ENCODE measurements at places on chromosomes 6 and 20. TPM values are rescaled to one million over a fixed set of nuclear protein-coding genes. Genes with fewer than 3 reads are reported as not detected.
A peak's percentile ranks its signal among the peaks of the same experiment; 100 is the strongest.

DNA sequence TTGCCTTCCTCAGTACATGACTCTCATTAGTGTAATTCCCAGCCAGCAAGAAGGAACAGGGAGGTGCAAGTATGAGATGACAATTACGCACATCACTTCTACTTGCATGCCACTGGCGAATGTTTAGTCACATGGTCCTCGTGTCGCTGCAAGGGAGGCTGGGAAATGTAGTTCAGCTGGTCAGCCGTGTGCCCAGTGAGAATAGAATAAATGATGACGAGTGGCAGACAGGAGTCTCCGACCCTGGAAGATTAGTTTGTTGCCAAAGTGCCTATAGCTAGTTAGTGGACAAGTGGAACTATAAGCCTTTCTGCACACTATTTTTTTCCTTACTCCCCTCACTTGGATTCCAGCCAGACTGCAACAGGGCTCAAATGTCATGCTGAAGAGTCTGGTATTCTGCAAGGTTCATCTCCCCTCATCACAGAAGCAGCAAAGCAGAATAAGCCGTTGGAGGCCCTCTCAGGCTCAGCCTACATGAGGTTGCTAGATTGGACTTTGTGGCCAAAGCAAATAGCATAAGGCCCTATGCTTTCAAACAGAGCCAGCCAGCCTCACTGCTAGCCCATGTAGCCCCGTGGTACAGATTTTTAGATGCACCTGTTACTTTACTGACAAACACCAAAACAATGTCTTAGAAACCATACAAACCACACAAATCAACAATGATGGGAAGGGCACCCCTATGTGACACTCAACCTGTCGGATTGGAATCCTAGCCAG lies 9.7 kb downstream of the LINC00237 start:
- DNase-seq: no peak

DNA sequence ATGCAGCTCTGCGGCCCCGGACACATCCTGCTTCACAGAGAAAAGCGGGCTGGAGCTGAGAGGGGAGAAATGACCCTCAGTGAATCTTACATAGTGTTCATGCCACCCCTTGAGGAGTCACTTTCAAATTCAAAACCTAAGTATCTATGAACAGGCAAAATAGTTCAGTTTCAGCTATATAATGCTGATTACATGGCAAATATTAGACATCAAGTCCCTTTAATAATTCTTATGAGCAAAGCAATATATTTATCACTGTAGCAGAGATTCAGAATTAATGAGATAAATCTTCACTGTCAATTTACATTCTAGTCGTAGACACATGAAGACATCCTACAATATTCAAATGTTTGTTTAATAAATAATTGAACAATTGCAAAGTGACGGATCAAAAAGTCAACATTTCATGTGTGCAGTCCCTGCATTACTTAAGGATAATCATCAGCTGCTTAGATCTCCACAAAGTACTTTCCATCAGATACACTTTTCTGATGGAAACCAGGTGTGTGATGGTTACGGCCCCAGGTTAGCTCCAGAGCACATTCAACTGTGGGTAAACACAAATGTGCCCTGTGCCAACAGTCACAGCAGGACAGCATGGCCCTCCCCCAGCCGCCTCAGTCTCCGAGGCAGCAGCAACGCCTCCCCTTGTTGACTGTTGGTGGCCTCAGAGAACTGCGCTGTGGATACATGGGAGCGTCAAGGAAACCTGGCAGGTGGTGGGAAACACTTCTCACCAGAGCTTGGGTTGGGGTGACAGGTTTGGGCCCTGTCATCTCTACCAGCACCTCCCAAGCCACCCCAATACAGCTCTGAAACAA lies 787 bp upstream of the PRR18 start:
- no peak for DNase-seq

DNA sequence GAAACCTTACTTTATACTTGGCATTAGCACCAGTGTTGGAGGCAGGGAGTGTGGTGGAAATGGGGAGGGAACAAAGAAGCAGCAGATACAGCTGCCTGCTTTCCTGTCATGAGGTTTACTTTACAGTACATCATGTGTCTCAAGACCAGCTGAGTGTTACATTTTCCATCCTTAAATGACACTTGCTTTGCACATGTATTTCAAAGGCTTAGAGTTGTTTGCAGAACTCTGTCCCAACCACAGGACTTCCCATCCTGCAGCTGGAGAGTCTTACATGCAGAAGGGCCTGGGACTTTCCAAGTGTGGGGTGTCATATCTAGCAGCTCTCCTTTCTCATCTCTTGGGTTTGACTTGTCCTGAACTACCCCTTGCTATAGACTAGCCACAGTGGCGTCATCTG lies 395.9 kb downstream of the DHX35 start:
- no peak for DNase-seq

Gene KIF13A
- total RNA-seq: 84.2 TPM

- DNase-seq: no peak
Measured at GRCh38 chr6:165704045-165704748, 41.2 kb upstream of the PDE10A start.

Gene RAD21L1
- total RNA-seq: not detected

GRCh38 chr20:23164176-23164601 lies 78.1 kb upstream of the CD93 start:
- no peak for DNase-seq

Gene C6orf52
- 1.1 TPM for total RNA-seq

DNA sequence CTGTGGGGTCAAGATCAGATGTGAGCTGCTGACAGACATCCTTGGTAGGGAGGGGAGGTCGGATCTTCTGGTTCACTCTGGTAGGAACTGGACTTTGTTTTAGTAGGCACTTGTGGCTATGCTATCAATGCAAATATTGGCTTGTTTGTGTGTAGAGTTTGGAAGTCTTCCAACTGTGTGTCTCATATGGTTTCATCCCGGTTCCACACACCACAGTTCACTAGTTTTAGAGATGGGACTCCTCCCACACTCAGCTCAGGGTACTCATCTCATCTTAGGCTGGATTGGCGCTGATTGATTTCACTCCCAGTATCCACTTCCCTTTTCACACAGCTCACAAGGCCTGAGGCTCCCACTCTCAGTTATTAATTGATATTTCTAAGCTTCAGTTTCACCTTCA lies 161.3 kb downstream of the THBS2 start:
- no peak for DNase-seq

DNA sequence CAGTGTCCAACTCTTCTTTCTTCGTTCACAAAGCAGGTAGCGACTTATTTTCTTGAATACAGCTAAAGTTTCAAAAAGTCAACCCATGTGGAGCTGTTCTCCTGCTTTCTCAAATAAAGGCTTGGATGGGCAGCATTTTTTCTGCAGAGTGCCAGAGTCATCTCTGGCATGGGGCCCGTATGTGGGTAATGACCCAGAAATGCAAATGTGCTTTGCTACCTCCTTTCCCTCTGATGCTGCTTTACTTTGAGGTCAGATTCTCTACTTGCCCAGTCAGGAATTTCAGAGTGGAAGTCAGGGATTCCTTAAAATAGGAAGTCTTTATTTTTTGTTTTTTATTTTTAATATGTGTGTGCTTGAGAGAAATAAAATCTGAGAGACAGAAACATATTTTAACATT lies 4.9 kb downstream of the NKAIN2 start:
- DNase-seq: peak; percentile 50

DNA sequence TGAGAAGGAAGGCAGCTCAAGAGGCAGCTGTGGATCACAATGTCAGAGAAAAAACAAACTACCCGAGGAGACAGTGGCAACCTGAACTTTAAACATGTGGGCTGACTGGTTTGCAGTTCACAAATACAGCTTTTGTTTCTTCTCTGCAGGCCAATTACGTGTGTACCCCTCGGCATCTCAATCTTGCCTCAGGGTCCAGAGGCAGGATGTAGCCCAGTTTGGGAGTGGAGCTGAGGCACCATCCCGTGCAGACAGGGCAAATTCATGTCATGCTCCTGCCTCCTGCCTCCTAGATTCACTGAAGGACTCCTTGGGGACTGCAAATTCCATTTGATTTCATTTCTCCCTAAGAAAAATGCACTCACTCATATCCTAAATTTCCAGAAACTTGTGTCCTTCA lies 94.2 kb upstream of the KCNK16 start:
- DNase-seq: peak; percentile 92

- DNase-seq: no peak
Measured at GRCh38 chr6:105886066-105886813, 199.9 kb upstream of the PRDM1 start.

Gene THBD
- total RNA-seq: 2.0 TPM

DNA sequence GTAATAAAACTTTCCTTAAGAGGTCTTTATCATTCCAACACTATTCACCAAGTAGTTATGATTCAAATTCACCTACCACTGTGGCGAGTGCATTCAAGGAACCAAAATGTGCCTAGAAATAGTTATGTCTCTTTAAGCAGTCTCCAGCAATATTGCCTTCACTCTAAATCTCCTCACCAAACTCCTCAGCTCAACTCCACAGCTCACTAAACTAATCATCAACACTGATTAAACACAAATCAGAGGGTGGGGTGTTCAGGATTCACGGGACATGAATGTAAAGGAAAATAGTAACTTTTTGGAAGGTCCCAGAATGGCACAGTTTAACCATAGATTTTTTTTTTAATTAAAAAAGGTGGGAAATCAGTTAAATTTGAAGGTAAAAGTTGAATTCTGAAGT lies 70.5 kb upstream of the THEMIS start:
- no peak for DNase-seq

DNA sequence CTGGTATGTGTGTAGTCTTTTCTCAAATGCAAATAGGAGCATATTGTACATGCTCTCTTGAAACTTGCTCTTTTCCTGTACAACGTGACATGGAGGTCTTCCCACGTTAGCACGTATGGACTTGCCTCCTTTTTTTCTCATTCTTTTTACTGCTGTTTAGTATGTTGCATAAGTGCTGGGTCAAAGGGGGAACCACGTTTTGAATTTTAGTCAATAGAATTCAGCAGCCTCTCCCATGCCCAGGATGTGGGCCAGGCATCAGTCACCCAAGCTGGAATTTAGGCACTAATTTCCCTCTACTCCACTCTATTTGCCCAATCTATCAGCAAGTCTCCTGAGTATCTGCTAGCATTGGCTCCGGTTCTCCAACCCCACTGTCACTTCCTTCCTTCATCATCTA lies 41.5 kb upstream of the RNF24 start:
- DNase-seq: peak; percentile 74

Gene SPATS1
- total RNA-seq: not detected

- DNase-seq: no peak
Measured at GRCh38 chr6:56860475-56860874, 94.4 kb upstream of the BEND6 start.

GRCh38 chr6:90900034-90900433 lies 313.2 kb upstream of the MAP3K7 start:
- no peak for DNase-seq

Gene BHLHE23
- not detected for total RNA-seq

Gene COL11A2
- total RNA-seq: 0.07 TPM

GRCh38 chr6:98333273-98333672 lies 501.1 kb upstream of the POU3F2 start:
- DNase-seq: no peak

- no peak for DNase-seq
Measured at GRCh38 chr6:52504782-52505136, 72.1 kb downstream of the TRAM2 start.

Gene ACTL10
- total RNA-seq: 1.1 TPM

- no peak for DNase-seq
Measured at GRCh38 chr6:110389689-110390382, 25.5 kb downstream of the DDO start.

Gene SLC17A1
- total RNA-seq: not detected

Gene ZSCAN12
- 6.5 TPM for total RNA-seq

DNA sequence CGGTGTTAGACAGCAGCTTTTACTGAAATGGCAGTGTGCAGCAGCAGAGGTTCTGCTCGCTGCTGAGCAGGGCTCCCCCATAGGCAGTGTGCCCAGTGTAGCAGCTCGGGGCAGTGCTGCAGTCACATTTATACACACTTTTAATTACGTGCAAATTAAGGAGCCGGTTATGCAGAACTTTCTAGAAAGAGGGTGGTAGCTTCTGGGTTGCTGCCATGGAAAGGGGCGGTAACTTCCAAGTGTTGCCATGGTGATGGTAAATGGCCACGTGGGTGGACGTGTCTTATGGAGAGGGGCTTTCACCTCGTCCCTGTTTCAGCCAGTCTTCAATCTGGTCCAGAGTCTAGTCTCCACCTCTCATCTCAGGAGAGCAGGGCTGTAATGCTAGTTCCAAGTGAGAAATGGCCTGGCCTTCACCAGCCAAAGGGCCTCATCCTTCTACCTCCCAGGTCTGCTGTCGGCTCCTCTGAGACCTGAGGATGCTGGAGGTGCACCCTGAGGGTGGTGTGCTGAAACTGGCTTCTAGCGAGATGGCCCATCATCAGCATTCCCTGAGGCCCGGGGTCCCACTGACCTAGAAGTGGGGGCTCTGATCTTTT lies 180.5 kb upstream of the PMEPA1 start:
- DNase-seq: no peak

Gene TRIM31
- total RNA-seq: 0.04 TPM

GRCh38 chr20:18180815-18181214 lies 43.2 kb downstream of the KAT14 start:
- DNase-seq: no peak

DNA sequence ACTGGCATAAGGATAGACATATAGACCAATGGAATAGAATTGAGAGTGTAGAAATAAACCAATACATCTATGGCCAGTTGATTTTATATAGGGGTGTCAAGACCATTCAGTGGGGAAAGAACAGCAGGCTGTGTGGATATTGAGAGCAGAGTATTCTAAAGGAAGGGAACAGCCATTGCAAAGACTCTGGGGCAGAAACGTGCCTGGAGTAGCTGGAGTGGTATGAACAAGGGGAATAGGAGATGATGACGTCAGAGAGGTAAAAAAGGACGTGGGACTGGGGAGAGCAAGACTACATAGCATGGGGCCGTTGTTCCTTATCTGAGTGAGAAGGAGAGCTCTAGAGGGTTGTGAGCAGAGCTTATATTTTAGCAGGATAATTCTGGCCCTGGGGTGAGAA lies 85.2 kb downstream of the TOX2 start:
- no peak for DNase-seq

GRCh38 chr6:90109141-90109540 lies 187.5 kb downstream of the BACH2 start:
- DNase-seq: no peak

GRCh38 chr6:93165850-93166430 lies 253.4 kb downstream of the EPHA7 start:
- no peak for DNase-seq

Gene FOXF2
- total RNA-seq: 0.11 TPM

Gene BMP6
- 2.3 TPM for total RNA-seq

Gene CRISP2
- total RNA-seq: not detected

Gene MTFR2
- 8.1 TPM for total RNA-seq

Data from foreskin keratinocyte (primary cell).